ENCODE measurements at places on chromosomes 6 and 20.

- DNase-seq: no peak
Observed at GRCh38 chr6:107032051-107032450, 4.1 kb downstream of the MTRES1 start.

GRCh38 chr20:32804817-32805216 lies 14.9 kb upstream of the MAPRE1 start:
- DNase-seq: no peak

GRCh38 chr6:138455746-138456400 lies 43.4 kb downstream of the NHSL1 start:
- peak; percentile 68 for DNase-seq

GRCh38 chr20:54099894-54100293 lies 29.5 kb upstream of the BCAS1 start:
- no peak for DNase-seq

DNA sequence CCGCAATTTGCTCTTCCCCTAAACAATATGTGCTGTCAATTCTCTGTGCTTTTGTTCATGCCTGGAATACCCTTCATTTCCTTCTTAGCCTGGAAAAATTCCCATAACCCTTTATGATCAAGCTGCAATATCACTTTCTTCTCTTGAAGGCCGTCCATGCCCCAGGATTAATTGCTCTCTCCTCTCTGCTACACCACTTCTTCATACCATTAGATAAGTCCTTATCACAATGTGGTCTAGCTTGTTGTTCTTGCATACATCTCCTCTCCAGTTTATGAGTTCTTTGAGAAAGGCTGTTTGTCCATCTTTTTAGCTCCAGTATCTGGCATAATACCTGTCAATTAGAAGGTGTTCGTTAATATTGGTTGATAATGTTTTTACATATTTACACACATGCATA lies 111.2 kb upstream of the SAMD5 start:
- DNase-seq: no peak

- no peak for DNase-seq
Observed at GRCh38 chr20:23536328-23536974, 31.8 kb downstream of the CST9L start.

- DNase-seq: no peak
Observed at GRCh38 chr6:21781128-21781527, 187.6 kb downstream of the SOX4 start.

Measured in CD4-positive, alpha-beta T cell treated with Interleukin-21 for 1 hour (primary cell).